Stimulated activated naive CD8-positive, alpha-beta T cell treated with anti-CD3 and anti-CD28 coated beads, Interleukin-15, amount 100 ng/mL, for 72 hours (primary cell): ENCODE measurements at places on chromosomes 2 and 18.

DNA sequence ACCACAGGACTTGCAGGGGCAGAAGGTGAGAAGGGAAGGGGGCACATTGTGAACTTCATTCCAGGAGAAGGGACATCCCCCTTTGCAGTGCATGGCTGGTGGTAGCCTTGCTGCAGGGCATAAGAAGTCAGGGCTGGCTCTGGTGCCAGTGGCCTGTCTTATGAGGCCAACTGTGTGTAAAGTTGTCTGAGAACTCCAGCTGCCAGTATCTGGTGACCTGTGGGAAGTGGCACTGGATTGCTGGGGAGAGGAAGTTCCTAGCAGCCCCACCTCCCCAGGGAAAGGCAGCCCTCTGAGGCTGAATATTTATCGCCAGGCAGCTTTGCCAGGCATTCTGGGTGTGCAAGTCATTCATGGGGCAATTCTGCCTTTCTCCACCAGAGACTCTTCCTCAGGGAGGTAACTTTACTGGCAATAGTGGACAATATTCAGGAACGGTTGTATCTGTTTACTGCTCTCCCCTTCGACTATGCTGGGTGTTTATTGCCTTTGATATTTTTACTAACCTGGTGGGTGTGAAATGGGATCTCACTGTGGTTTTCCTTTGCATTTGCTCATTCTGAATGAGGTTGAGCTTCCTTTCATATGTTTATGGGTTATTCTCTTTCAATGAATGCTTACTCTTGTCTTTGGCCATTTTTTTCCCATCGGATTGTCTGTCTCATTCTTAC is 12.3 kb downstream of the TRPM8 start:
- no peak for DNase-seq

- no peak for DNase-seq
These were observed 636 bp downstream of the CBLN2 start for GRCh38 chr18:72543357-72544055.

- DNase-seq: no peak
These were observed 19.3 kb upstream of the HPCAL1 start for GRCh38 chr2:10283106-10284062.

DNA sequence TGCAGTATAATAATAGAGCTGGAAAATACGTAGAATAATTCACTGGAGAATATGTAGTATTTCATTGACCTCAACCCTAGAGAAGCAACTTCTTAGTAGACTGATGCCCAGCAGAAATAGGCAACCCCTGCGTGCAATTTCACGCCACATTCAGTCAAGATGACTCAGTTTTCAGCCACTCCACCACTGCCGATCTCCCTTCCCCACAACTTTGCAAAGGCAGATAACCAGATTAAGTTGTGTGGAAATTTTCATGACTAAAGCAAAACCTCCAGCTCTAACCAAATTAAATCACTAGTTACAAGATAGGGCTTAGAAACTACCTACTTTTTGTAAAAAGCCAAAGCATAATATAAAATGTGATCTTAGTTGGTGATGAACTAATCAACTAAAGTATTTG is 63.3 kb upstream of the STK17B start:
- DNase-seq: peak; percentile 87

- DNase-seq: no peak
These were observed 46.8 kb downstream of the RHBDD1 start for GRCh38 chr2:226882606-226883005.

DNA sequence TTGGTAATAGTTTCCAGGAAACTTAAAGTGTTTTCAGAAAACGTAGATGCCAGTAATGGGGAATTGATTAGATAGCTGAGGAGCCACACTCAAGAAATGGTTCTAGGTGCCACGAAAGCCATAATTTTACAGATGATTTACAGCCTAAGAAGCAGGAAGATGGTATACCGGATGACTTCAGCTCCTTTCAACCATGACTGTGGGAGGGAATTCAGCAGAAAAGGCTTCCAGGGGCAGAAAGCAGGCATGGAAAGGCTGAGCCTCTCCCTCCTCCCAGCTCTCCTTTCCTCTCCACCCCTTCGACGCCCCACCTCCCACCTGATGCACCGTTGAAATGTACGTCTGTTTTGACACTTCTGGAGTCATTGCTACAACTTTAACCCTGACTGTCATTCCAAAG is 68.6 kb upstream of the SMIM21 start:
- DNase-seq: no peak

DNA sequence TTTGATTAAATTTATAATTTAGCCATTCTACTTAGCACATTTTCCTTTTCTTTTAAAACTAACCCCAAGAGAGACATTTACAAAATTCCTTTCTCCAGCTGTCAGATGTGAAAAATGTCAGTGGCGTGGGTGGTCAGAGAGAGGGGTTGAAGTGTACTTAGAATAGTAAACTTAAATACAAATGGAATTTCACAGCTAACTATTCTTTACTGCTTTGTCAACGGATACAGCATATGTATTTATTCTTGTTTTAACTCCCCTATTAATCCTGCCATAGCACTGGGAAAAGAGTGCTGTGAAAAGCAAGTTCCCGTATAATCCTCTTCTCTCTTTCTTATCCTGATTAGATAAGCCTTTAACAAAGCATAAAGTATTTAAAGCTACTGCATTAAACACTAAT is 191.4 kb upstream of the CHAC2 start:
- no peak for DNase-seq

- no peak for DNase-seq
These were observed 284.0 kb upstream of the RAB6C start for GRCh38 chr2:129695496-129695895.

DNA sequence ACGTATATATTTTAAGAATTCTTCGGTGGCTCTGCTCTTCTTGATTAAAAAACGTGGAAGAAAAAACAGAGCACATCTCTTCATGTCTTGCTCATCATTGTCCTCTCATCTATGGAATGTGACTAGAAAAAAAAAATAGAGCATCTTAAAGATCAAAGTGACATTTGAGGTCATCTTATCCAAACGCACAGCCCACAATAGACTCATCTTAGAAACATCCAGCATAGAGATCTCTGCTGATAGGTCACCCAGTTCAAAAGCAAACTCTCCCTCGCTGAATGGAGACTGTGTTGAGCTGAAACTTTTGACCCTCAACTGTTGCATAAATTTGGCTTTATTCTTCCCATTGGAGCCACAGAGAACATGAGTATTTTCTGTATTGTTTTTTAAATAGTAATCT is 65.2 kb downstream of the CMPK2 start:
- no peak for DNase-seq

DNA sequence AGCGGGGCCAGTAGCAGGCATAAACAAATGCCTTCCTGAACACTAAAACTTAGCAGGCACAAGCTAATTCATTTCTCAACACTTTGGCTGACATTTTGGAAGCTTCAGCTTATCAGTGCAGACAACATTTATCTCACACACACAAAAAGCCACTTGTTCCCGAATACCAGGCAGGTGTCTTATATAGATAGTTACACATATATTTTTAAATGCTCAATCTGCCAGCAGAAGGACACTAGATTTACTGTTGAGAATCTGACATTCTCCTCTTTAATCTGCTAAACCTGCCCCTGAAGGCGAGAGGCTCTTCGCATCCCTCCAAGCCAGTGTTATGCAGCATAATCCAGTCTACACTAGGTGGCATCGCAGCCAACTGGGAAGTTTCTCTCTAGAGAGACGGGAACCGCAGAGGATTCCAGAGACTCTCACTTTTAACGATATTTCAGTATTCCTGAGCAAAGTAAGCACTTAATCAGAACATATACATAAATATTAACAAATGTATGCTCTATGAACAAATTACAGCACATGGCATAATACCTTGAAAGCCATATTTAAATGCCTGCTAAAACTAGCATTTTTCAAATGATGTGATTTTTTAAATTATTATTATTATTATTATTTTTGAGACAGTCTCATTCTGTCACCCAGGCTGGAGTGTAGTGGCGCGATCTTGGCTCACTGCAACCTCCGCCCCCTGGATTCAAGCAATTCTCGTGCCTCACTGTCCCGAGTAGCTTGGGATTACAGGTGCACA is 90.2 kb upstream of the SCG2 start:
- DNase-seq: no peak

DNA sequence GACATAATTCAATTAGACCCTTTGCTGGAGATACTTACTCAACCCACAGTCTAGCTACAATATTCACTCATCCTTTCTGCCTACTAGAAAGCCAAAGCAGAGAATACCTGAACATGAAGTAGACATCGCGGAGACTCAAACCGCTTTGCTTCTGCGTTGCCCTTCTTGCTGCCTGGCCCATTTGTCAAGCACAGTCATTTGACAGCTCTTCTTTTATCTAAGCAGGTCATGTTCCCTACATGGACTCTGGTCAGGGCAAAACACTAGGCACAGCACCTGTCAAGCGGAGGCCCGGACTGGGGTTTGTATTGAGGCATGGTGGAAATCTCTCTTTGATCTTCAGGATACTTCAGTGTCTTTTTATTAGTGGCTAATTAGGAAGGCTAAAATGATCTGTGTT is 89.7 kb downstream of the FARSB start:
- DNase-seq: no peak

DNA sequence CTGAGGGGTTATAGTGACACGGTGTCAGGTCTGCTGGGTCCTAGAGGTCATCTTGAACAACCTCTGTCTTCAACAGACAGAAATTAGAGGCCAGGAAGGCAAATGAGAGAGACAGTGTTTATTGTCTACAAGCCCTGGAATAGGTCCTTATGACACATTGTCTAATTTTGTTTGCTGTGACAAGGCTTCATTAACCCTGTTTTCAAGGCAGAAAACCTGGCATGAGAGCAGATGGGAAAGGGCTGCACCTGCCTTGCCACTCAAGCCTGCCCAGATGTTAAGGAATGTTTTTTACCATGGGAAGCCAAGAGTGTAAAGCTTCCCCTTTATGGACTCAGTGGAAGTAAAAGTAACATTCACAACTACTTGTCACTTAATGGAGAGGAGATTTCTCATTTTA is 275.3 kb downstream of the KCNS3 start:
- DNase-seq: no peak

DNA sequence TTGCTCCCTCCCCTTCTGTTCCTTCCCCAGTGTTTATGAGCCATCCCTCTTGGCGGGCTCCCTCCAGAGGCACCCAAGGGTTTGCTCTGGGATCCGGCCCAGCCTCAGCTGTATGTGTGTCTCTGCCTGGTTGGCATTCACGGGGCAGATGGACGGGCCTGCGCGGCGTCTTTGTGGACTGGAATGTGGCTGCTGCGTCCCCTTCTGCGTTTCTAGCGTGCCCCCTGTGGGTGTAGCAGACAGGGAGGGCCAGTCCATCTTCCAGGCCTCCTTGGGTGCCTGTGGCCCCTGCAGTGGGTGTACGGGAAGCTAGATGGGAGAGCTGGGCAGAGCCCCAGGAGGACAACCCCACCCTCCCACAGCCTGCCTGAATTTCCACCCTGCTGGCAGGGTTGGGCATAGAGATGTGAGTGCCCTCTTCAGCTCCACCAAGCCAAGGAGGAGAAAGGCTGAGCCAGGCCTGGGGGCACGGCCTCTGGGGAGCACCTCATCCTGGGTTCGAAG is 15.7 kb downstream of the GPC1 start:
- no peak for DNase-seq

DNA sequence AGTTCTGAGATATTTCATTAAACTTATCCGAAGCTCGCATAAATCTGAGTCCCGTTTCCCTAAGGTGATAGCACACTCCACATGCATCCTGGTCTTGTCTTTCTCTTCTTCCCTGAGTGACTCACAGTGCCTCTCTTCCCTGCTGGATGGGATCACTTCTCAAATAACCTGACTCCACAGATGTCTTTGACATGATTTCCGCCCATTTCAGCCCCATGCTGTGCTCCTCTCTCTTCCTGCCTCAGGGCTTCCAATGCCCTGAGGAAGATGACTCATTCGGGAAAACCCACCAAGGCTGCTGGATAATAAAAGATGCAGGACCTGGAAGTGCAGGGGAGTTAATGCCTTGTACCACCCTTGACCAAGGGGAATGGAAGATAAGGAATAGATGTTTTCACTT is 441.7 kb upstream of the SOX11 start:
- no peak for DNase-seq

- no peak for DNase-seq
These were observed 8.7 kb upstream of the RPRD1A start for GRCh38 chr18:36075862-36076587.

DNA sequence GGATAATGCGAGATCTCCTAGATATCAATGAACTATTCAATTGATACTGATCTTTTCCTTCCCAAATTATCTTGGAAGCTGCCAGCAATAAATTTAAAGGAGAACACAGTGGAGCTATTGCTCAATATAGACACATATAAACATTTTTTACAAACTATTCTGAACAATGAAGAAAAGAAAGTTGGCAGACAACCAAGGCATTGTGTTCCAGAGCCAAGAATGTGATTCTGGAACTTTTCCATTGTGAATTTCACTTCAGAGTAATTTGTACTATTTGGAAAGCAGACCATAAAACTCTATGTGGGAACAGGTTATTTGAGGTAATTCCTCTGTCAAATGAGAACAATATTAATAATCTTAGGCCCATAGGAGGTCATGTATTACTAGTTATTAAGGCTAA is 588.2 kb downstream of the IRS1 start:
- DNase-seq: no peak

DNA sequence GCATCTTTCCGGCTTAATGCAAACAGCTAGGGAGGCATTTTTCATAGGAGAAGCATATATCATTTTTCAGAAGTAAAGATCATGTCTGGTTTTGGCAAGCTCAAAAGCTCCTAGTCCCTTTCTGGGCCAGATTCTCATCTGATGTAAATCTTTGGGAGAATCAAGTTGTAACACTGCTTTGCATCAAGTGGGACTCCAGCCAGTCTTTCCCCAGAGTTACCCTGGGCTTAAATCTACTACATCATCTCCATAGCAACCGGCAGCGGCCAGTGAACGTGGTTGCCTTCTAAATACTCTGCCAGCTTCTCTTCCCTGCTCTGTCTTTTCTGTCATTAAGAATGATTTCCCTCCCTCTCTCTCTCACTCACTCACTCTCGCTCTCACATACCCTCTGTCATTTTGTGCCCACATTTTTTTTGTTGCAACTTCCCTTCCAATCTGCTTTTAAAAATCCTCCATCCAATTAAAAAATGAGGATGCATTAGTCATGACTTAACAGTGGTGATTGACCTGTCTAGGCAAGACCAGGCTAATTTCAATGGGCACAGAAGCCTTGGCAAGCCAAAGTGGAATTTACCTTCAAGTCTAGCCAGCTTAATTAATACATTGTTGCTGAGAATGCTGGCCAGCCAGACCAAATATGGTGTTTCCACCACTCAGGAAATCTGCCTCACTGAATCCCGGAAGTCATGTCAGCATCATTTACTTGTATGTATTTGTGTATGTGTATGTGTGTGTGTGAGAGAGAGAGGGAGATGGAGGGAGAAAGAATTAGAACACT is 93.0 kb downstream of the NRP2 start:
- no peak for DNase-seq
